Stimulated activated CD4-positive, alpha-beta T cell treated with anti-CD3 and anti-CD28 coated beads, TNF-alpha, amount 100 ng/mL, for 1 hour (primary cell): ENCODE measurements at places on chromosomes 4 and X.

GRCh38 chr4:4672402-4672801 lies 130.6 kb upstream of the STX18 start:
- no peak for DNase-seq

GRCh38 chr4:52312722-52313121 lies 261.6 kb downstream of the SPATA18 start:
- no peak for DNase-seq

GRCh38 chr4:89708903-89709421 lies 128.0 kb downstream of the SNCA start:
- DNase-seq, result no peak

DNA sequence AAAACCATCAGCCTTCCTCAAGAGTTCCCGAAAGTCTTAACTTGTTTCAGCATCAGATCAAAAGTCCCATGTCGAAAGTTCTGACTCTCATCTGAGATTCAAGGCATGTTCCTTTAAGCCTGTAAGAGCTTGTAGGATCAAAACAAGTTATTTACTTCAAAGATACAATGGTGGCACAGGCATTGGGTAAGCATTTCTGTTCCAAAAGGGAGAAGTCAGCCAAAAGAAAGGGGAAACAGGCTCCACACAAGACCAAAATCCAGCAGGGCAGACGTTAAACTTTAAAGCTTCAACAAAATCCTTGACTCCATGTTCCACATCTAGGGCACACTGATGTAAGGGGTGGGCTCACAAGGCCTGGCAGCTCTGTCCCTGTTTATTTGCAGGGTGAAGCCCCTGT lies 91.7 kb downstream of the FHDC1 start:
- no peak for DNase-seq

GRCh38 chr4:89438102-89438831 lies 130.7 kb upstream of the GPRIN3 start:
- DNase-seq, result peak; percentile 21

- DNase-seq, result no peak
These were observed 71.9 kb upstream of the PPP2R3B start for GRCh38 chrX:458631-459061.

GRCh38 chrX:31851761-31852160 lies 779.9 kb upstream of the FTHL17 start:
- DNase-seq, result no peak

GRCh38 chr4:109067508-109068235 lies 234.8 kb downstream of the COL25A1 start:
- DNase-seq, result no peak

GRCh38 chr4:29805245-29805644 lies 914.9 kb upstream of the PCDH7 start:
- DNase-seq, result no peak

GRCh38 chr4:155780775-155781174 lies 22.0 kb downstream of the GUCY1B1 start:
- DNase-seq, result no peak

GRCh38 chr4:57371671-57372070 lies 261.5 kb upstream of the IGFBP7 start:
- no peak for DNase-seq

DNA sequence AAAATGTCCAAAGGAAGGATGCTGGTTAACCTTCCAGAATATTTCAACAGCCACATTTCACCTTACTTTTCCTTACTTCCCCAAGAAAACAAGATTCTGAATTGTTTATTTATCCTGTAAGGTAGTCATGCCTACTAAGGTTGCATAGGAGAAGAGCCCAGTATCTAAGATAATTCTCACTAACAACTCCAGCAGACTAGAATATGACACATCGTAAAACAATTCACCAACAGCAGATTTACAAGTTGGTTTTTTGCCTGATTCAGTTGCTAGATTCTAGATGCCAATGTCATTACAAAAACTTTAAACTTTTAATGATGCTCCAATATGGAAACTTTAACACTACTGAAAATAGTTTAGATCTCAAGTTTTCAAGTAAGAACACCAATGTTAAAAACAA lies 176.4 kb downstream of the IL13RA2 start:
- DNase-seq, result no peak

GRCh38 chr4:146283758-146284651 lies 69.7 kb downstream of the REELD1 start:
- no peak for DNase-seq

- DNase-seq, result no peak
These were observed 195.0 kb upstream of the LDB2 start for GRCh38 chr4:17093481-17093880.

- DNase-seq, result no peak
These were observed 29.4 kb downstream of the UVSSA start for GRCh38 chr4:1376391-1376840.

- no peak for DNase-seq
These were observed 886 bp downstream of the DCLK2 start for GRCh38 chr4:150079081-150079581.

DNA sequence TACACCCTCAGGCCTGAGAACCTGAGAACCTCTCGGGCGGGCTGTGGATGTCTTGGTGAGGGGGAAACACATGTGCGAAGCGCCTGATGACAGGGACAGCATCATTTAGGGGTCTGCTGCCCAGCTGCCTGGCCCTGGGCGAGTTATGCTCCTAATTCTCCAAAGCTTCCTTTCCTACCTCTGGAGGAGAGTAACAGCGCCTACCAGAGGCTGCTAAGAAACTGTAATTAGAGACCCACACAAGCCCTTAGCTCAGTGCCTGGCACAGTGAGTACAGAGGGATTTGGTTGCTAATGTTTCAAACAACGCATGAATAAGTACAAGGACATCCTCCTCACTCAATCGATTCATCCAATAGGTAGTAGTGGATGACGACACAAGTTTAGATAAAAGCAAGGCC lies 40.4 kb downstream of the BCOR start:
- no peak for DNase-seq

GRCh38 chr4:119506806-119507205 lies 121.8 kb downstream of the PDE5A start:
- no peak for DNase-seq
